Osteoblast (primary cell): ENCODE measurements at places on chromosomes 11 and 22. TPM values are rescaled to one million over a fixed set of nuclear protein-coding genes. Genes with fewer than 3 reads are reported as not detected.
A peak's percentile ranks its signal among the peaks of the same experiment; 100 is the strongest.

- peaks cover 5% of the 10 kb centered on the region for H3K4me1 ChIP-seq
- H3K36me3 ChIP-seq, result no peaks in the 10 kb centered on the region
- H3K27me3 ChIP-seq, result no peaks in the 10 kb centered on the region
- H3K27ac ChIP-seq, result no peak overlapping the region
- H3K4me3 ChIP-seq, result no peak overlapping the region
Observed at GRCh38 chr11:77813256-77813655, 7.3 kb downstream of the RSF1 start.

DNA sequence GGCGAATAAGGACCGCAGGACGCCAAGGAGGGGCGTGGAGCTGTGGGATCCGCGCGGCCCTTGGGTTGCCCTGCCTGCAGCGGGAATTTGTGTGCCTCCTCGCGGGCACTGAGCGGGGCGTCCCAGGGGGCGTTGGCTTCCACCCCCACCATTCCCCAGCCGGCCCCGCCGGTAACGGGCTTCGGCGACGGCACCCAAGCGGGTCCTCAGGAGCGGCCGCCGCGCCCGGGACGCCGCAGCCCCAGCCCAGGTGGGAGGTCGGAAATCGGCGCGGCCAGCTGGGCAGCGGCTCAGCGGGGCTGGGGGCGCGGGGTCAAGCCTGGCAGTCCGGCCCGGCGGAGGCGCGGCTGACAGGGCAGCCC is 320 bp downstream of the CLTCL1 start:
- peak; percentile 73 for DNase-seq
- H3K4me3 ChIP-seq, result peak overlapping the region; percentile 77
- no peaks in the 10 kb centered on the region for H3K27me3 ChIP-seq
- H3K27ac ChIP-seq, result peak overlapping the region; percentile 66
- H3K36me3 ChIP-seq, result no peaks in the 10 kb centered on the region

MMP12 gene
- total RNA-seq, result under 0.01 and 0.36 TPM in 2 replicates

MICAL2 gene
- 109 and 156 TPM in 2 replicates for total RNA-seq

CD6 gene
- total RNA-seq, result not detected in 2 replicates

PTGDR2 gene
- not detected in 2 replicates for total RNA-seq

DNA sequence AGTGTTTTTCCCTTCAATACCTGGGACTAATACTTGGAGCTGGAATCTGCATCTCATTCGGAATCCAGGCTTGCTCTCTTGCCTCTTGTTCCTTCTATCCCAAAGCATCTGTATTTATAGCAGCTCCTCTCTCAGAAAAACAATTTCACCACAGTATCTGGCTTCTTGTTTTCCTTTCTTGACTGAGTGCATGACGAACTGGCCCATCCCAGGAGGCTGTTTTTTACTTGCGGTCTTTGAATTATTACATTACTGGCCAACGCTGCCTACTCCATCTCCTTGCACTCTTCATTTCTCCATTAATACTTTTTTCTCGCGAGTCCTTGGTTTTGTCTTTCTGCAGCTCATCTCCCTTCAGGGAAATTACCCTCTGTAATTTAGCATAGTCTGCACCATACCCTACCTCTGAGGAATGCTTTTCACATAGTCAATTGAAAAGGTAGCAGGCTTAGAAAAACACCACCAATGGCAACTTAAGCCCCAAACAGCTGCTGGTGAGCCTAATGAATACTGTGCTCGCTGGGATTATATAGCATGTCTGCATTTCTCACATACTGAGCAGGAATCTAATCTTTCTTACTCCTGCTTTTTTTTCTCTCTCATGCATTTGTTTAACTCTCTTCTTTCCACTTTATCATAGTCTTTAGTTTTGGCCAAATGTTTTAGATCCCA is 277.4 kb upstream of the SESN3 start:
- no peak for DNase-seq
- peaks cover 44% of the 10 kb centered on the region for H3K4me1 ChIP-seq
- H3K27ac ChIP-seq, result peak overlapping the region; percentile 9

DNA sequence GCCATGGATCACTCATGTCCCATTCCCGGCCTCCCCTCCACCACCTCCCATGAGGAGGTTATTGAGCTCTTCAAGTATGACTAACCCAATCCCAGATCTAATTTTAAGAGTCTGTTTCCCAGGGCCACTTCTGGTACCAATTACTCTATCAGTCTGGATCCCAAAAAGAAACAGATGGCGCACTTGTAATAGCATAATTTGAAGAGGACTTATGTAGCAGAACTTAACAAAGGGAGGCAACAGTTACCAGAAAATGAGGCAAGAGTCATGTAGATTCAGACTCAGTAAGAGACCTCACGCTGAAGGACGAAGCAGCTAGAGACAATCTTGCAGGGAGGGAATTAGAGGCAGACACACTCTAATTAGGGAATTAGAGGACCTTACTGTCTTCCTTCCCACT is 46.9 kb downstream of the DDX6 start:
- H3K4me1 ChIP-seq, result no peaks in the 10 kb centered on the region
- peaks cover 4% of the 10 kb centered on the region for H3K36me3 ChIP-seq
- DNase-seq, result no peak
- H3K4me3 ChIP-seq, result no peak overlapping the region

DNA sequence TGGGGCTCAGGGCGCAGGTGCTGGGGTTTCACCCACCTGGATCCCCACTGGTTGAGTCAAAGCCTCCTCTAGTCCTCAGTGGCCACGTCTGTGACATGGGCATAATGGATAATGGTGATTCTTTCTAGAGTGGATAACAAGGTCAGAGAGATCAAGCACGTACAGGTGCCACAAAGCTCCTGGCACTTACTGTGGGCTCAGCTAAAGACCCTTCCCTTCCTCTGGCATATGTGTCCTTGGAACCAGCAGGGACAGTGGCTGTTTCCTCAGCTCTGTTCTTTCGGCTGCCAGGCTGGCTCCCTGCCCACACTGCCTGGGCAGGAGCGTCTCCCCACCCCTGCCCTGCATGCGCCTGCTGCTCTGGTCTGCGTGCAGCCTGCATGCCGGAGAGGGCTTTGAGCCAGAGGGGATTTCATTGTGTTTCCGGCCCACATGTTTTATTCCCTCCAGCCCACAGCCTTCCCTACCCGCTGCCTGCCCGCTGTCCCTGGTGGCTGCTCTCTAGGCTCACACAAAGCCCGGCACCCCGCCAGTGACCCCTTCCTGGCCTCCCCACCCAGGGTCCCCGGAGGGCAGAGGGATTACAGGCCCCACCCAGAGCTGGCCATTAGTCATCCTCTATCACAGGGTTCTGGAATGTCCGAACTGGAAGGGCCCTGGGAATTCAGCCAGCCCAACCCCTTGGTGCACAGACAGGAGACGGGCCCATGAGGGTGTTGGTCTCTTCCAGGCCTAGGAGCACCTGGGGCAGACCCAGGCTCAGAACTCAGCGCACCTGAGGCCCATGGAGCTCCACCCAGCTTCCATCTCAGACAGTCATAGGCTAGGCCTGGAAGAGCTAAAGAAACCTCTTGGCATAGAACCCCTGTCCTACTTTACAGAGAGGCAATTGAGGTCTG is 55.3 kb upstream of the GCAT start:
- H3K4me3 ChIP-seq, result no peak overlapping the region

SMIM35 gene
- total RNA-seq, result not detected in 2 replicates

DNA sequence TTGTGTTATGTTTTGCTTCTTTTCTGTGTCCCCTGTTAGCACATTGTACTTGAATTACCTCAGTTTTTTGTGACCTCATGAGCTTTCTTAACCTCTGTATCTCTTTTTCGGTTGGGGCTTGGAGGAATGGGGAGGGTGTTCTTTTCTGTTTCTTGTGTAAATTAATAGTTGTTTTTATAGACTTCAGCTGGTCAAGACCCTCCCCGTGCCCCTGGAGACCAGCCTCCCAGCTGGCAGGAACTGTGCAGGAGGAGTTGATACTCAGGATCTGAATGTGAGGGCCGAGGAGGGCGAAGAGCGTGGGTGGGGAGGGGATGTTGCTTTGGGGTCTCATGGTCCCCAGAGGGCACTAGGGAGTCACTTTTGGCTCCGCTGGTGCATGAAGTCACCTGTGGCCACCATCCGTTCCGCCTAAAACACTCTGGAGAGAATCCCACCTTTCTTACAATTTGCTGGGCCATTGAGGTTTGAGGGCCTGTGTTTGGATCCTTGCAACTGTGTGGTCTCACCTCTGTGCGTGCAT is 44.3 kb upstream of the NNMT start:
- no peak overlapping the region for H3K27ac ChIP-seq
- H3K36me3 ChIP-seq, result no peaks in the 10 kb centered on the region
- no peak for DNase-seq
- peaks cover 2% of the 10 kb centered on the region for H3K27me3 ChIP-seq
